ENCODE measurements at places on chromosomes 2 and 18. TPM values are rescaled to one million over a fixed set of nuclear protein-coding genes. Genes with fewer than 3 reads are reported as not detected.

Gene SDC1
- 5.3 TPM for total RNA-seq

Gene CNDP1
- not detected for total RNA-seq

Gene FBLN7
- total RNA-seq = 0.87 TPM

Gene RAX
- not detected for total RNA-seq

Gene DUSP11
- 27.5 TPM for total RNA-seq

Gene MAL
- total RNA-seq = not detected

Gene SCLY
- 7.6 TPM for total RNA-seq

Gene TMEM178A
- 0.11 TPM for total RNA-seq

Data from dermis lymphatic vessel endothelial cell (primary cell).